ENCODE measurements at places on chromosomes 1 and 21.

- DNase-seq, result no peak
Observed at GRCh38 chr1:224540535-224540934, 75.6 kb upstream of the CNIH3 start.

DNA sequence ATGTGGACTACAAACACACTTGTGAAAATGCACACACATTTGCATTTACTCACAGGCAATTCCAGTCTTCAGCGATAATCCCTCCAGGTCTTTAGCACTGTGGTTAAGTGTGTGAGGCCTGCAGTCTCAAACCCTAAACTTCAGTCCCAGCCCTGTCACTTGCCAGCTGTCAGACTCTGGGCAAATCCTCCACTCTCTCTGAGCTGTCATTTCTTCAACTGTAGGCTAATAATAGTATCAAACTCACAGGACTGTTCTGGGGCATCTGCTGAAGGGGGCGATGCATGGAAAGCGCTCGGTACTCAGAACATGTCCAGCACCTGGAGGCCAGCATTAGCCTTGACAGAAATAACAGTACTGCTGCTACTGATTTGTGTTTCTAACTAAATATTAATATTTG lies 48.2 kb downstream of the NEK2 start:
- DNase-seq, result no peak

GRCh38 chr1:52531249-52531872 lies 21.5 kb downstream of the TUT4 start:
- no peak for DNase-seq

GRCh38 chr1:200310824-200311223 lies 99.0 kb downstream of the ZNF281 start:
- no peak for DNase-seq

DNA sequence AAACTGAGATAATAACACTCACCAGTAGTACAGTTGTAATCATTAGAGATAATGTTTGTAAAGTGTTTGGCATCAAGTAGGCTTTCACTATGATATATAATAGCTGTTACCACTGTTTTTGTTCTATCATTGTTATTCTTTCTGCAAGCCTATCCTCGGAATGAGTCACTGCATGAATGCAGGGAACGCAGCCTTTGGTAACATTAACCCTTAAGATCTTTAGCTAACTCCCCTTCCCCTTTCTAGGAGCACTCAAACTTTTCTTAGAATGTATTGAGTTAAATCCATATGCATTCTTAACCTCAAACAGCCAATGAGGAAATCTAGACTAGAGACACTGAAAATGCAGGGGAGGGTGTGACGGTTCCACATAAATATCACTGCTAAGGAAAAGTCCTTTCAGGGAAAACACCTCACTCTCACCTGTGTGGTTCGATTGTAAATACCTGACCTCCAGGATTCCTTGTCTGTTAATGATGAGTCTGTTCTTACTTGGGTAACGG lies 467.3 kb downstream of the SETD4 start:
- DNase-seq, result no peak

DNA sequence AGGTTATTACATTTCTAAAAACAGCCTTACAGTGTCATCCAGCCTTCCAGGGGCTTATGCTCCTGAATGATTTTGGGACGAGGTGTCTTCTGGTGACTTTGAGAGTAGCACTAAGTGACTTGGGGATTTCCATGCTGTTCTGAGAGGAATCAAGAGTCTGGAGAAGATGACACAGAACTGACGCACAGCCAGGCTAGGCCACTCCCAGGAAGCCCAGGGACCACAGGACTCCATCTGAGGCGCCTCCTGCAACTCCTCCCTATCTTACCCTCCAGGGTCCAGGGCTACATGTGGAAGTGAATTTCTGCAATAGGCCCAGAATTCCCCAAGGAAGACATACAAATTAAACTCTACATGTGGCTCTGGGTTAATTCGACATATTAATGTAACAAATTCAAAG lies 92.5 kb downstream of the SLC25A24 start:
- DNase-seq, result no peak

All from COLO829 (cell line).